ENCODE measurements at places on chromosomes 2 and 18. TPM values are rescaled to one million over a fixed set of nuclear protein-coding genes. Genes with fewer than 3 reads are reported as not detected.

DNA sequence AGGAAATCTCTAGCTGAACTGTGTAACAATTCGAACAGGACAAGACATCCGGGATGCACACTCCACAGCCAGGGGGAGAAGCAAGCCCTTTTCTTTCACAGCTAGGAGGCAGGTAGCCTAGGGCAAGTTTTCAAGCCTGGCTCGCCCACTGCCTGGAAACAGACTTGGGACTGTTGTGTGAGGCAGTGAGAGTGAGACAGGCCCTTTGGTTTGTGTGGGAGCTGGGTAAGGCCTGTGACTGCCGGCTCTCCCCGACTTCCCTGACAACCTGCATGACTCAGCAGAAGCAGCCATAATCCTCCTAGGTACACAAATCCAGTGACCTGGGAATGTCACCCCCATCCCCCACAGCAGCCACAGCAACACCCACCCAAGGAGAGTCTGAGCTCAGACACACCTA, 179.7 kb downstream of the WDPCP start:
- peaks cover 5% of the 10 kb centered on the region for H3K36me3 ChIP-seq
- no peak overlapping the region for H3K4me3 ChIP-seq
- no peak for DNase-seq
- no peaks in the 10 kb centered on the region for H3K27me3 ChIP-seq

DNA sequence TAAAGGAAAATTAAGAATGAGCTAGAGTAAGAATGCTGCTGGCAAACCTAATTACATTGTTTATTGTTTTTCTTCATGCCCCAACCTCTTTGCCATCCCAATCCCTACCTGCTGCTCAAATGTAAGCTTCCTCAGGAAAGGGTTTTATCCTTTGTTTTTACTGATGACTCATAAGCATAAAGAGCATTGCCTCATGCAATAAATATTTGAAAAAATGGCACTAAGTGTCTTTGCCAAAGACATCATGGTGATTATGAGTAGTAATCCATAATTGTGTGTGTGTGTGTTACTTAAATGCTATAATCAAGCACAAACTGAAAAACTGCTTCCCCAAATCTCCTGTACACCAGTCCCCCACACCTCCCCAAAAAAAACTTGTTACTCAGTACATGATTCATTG, 53.4 kb downstream of the DNER start:
- no peaks in the 10 kb centered on the region for H3K27me3 ChIP-seq
- H3K36me3 ChIP-seq: no peaks in the 10 kb centered on the region

DNA sequence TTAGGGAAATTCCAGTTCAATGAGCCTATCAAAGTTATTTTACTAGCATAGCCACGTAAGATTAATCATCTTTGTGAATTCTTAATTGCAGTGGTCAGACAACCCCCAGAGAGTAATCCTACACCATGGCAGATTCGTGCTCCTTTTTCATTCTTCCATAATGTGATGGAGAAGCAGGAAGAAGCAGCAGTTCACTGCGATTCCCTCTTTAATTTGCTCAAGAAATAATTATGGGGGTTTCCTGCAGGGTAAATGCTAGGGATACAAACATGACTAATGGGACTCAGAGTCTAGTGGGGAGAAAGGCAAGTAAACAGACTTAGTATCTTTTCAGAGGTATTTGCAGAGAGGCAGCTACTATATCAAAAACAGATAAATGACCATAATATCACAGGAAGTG, 175.8 kb upstream of the HNRNPA3 start:
- H3K36me3 ChIP-seq: no peaks in the 10 kb centered on the region
- no peak for DNase-seq
- H3K4me1 ChIP-seq: no peaks in the 10 kb centered on the region

- H3K4me3 ChIP-seq: no peak overlapping the region
- H3K4me1 ChIP-seq: no peaks in the 10 kb centered on the region
- H3K36me3 ChIP-seq: no peaks in the 10 kb centered on the region
- no peaks in the 10 kb centered on the region for H3K27me3 ChIP-seq
- no peak for DNase-seq
- no peak overlapping the region for H3K27ac ChIP-seq
Measured at GRCh38 chr2:101974663-101975062, 17.1 kb upstream of the IL1R2 start.

- peaks cover 33% of the 10 kb centered on the region for H3K36me3 ChIP-seq
- DNase-seq: no peak
- H3K27ac ChIP-seq: no peak overlapping the region
- H3K4me3 ChIP-seq: no peak overlapping the region
Measured at GRCh38 chr18:26056291-26056690, 34.1 kb downstream of the SS18 start.

DNA sequence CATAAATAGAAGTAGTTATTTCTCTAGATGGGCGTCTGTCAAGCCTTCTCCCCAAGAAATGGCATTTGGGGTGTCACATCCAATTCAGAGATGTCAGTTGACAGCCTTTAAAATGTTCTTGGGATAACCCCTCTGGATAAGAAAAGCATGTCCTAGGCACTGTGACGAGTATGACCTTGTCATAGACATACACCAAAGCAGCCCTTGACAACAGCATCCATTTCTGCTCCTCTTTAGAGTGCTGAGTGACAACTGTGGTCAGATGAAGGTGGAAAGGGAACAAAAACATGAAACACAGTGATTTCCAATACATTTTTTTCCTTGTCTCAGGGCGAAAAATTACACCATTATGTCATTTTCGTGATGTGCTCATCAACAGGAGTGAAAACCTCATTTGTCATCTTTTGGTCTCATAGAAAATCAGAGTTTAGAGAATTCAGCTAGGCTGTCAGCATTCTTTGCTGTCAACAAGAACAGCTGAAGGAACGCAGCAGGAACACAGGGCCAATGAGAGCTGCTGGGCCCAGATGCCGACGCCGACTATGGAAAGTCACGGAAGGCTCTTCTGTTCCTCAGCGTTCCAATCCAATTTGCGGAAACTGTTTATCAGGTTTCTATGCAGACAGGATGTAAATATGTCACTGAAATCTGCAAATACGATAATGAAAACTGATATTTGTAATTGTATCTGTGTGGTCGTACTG, 193.2 kb downstream of the ICOS start:
- no peaks in the 10 kb centered on the region for H3K4me1 ChIP-seq
- no peak for DNase-seq
- no peaks in the 10 kb centered on the region for H3K27me3 ChIP-seq
- H3K27ac ChIP-seq: no peak overlapping the region

GRCh38 chr2:170098626-170099312, 79.2 kb upstream of the MYO3B start:
- no peaks in the 10 kb centered on the region for H3K36me3 ChIP-seq
- no peaks in the 10 kb centered on the region for H3K27me3 ChIP-seq
- H3K27ac ChIP-seq: no peak overlapping the region

GRCh38 chr2:47784352-47784851, 1.5 kb downstream of the MSH6 start:
- H3K36me3 ChIP-seq: no peaks in the 10 kb centered on the region
- H3K4me1 ChIP-seq: peaks cover 24% of the 10 kb centered on the region
- H3K27me3 ChIP-seq: no peaks in the 10 kb centered on the region
- no peak for DNase-seq
- peak overlapping the region; percentile 87 for H3K4me3 ChIP-seq
- H3K27ac ChIP-seq: no peak overlapping the region

DNA sequence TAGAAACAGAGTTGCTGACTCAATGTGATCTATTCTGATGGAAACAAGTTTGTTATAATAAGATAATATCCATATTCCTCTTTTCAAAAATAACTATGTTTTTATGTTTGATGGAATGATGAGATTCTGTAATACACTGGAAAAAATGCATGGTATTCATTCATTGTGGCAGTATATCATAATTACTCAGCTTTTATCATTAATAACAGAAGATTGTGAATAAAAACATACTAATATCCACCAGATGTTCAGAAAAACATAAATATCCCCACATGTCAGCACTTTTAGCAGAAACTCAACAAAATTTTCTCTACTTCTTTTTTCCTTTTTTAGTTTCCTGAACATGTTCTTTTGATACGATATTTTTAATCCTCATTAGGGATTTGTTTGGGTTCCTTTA, 130.9 kb upstream of the CAVIN2 start:
- no peaks in the 10 kb centered on the region for H3K27me3 ChIP-seq
- H3K4me3 ChIP-seq: no peak overlapping the region
- H3K27ac ChIP-seq: no peak overlapping the region
- no peaks in the 10 kb centered on the region for H3K4me1 ChIP-seq
- H3K36me3 ChIP-seq: no peaks in the 10 kb centered on the region
- DNase-seq: no peak

GRCh38 chr2:98458667-98459380, 14.2 kb downstream of the INPP4A start:
- no peak overlapping the region for H3K4me3 ChIP-seq
- no peak for DNase-seq
- peak overlapping the region; percentile 85 for H3K27ac ChIP-seq
- H3K36me3 ChIP-seq: peaks cover 16% of the 10 kb centered on the region
- peaks cover 73% of the 10 kb centered on the region for H3K4me1 ChIP-seq
- no peaks in the 10 kb centered on the region for H3K27me3 ChIP-seq

- DNase-seq: no peak
- H3K4me1 ChIP-seq: no peaks in the 10 kb centered on the region
- no peak overlapping the region for H3K27ac ChIP-seq
- no peaks in the 10 kb centered on the region for H3K27me3 ChIP-seq
- H3K4me3 ChIP-seq: no peak overlapping the region
Measured at GRCh38 chr2:235564066-235564465, 70.2 kb downstream of the AGAP1 start.

GRCh38 chr18:10398571-10398970, 55.9 kb upstream of the APCDD1 start:
- no peak overlapping the region for H3K4me3 ChIP-seq
- no peak overlapping the region for H3K27ac ChIP-seq
- H3K27me3 ChIP-seq: no peaks in the 10 kb centered on the region
- DNase-seq: no peak

DNA sequence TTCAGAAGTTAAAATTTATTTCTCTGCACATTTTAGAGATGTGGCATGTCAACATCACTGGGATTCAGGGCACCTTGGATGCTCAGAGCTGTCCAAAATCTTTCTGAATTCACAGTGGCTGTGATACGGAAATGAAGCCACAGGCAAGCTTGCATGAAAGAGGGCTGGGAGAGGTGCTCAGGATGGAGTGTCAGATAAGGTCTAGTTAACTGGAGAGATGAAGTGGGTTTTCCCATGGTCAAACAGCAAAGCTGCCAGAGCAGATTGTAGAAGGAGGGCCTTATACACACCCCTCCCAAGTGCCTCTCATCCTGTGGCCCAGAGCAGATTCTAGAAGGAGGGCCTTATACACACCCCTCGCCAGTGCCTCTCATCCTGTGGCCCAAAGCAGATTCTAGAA, 286.8 kb upstream of the PXDN start:
- DNase-seq: no peak
- H3K27me3 ChIP-seq: no peaks in the 10 kb centered on the region
- no peak overlapping the region for H3K27ac ChIP-seq
- H3K36me3 ChIP-seq: no peaks in the 10 kb centered on the region
- no peaks in the 10 kb centered on the region for H3K4me1 ChIP-seq
- H3K4me3 ChIP-seq: no peak overlapping the region

DNA sequence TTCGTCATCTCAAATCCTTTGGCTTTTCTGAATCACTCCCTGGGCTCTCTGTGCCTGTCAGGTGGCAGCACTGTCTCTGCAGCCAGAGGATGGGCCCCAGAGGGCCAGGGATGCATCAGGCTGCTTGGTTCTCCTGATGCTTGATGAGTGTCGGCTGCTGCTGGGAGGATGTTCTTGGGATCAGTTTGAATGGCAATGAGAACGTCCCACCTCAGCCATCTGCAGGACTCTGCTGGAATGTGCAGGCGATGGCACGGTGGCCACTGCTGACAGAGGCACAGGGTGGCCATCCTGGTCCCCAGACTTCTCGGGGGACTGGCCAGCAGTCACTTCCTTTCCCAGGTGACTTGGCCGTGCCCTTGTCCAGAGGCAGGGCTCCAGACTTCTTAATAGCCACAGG, 146.0 kb downstream of the FAM210A start:
- H3K27me3 ChIP-seq: no peaks in the 10 kb centered on the region
- DNase-seq: no peak
- H3K27ac ChIP-seq: no peak overlapping the region
- peaks cover 15% of the 10 kb centered on the region for H3K36me3 ChIP-seq
- H3K4me1 ChIP-seq: peaks cover 18% of the 10 kb centered on the region

DNA sequence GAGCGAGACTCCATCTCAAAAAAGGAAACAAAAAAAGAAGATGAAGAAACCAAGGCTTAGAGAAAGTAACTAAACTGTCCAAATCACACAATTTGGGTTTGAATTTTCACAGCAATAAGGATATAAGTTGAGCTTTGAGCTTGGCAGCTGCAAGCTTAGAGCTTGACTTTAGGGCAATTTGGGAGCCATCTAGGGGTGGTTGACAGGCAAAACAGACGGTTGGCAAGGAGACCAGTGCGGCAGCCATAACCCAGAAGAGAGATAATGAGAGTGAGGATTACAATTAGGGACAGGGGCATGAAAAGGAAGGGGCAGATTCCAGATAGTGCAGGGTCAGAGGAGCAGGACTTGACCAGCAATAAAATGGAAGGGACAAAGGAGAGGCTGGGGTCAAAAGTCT, 382.2 kb upstream of the HNRNPA3 start:
- H3K4me1 ChIP-seq: no peaks in the 10 kb centered on the region
- H3K27me3 ChIP-seq: no peaks in the 10 kb centered on the region
- H3K27ac ChIP-seq: no peak overlapping the region
- DNase-seq: peak; percentile 66
- H3K36me3 ChIP-seq: no peaks in the 10 kb centered on the region

DNA sequence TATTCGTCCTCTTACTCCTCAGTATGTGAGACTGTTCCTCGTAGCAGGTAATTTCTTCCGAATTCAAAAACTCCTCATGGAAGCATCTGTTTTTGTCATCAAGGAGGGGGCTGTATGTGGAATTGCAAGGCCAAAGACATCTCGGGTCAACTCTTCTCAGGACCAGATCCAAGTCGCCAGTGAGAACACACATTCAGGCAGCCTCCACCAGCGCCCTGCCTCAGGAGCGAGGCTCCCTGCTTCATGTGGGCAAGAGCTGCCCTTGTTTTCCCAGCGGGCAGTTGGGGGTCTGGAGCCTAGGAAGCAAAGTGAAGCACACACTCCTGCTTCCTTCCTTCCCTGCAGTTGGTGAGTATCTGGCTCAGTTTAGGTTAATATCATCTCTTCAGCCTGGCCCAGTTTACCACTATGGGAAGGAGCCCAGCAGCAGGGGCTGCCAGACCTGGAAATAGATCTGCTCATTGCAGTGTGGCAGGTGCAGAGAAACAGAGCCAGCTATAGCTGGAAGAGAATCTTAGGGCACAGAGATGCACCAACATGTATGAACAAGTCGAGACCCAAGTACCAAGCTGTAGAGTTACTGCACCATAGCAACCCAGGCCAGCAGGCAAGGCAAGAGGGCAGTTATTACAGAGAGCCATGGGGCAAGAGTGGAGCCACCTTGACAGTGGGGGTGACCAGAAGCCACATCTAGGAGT, 25.3 kb downstream of the TMEM127 start:
- no peaks in the 10 kb centered on the region for H3K27me3 ChIP-seq
- no peaks in the 10 kb centered on the region for H3K36me3 ChIP-seq
- DNase-seq: no peak
- peaks cover 10% of the 10 kb centered on the region for H3K4me1 ChIP-seq
- H3K4me3 ChIP-seq: no peak overlapping the region

The HOXD9 gene
- total RNA-seq: 0.14 TPM

The GALR1 gene
- 0.05 TPM for total RNA-seq

The DSC3 gene
- 6.9 TPM for total RNA-seq

The SPATA3 gene
- not detected for total RNA-seq

The SCN2A gene
- 0.24 TPM for total RNA-seq

The CDK15 gene
- 0.19 TPM for total RNA-seq

The PAX3 gene
- 0.05 TPM for total RNA-seq

The SNORC gene
- total RNA-seq: 1.4 TPM
